Naive thymus-derived CD8-positive, alpha-beta T cell (primary cell): ENCODE measurements at places on chromosomes 3 and 15. TPM values are rescaled to one million over a fixed set of nuclear protein-coding genes. Genes with fewer than 3 reads are reported as not detected.

- no peak overlapping the region for H3K4me3 ChIP-seq
- H3K36me3 ChIP-seq: no peaks in the 10 kb centered on the region
- H3K4me1 ChIP-seq: no peaks in the 10 kb centered on the region
These were observed 89.0 kb upstream of the PFN2 start for GRCh38 chr3:150059729-150060128.

- H3K27me3 ChIP-seq: no peaks in the 10 kb centered on the region
- H3K27ac ChIP-seq: no peak overlapping the region
- no peaks in the 10 kb centered on the region for H3K4me1 ChIP-seq
- no peak for DNase-seq
- H3K36me3 ChIP-seq: no peaks in the 10 kb centered on the region
These were observed 426.1 kb downstream of the IL5RA start for GRCh38 chr3:2684046-2684445.

DNA sequence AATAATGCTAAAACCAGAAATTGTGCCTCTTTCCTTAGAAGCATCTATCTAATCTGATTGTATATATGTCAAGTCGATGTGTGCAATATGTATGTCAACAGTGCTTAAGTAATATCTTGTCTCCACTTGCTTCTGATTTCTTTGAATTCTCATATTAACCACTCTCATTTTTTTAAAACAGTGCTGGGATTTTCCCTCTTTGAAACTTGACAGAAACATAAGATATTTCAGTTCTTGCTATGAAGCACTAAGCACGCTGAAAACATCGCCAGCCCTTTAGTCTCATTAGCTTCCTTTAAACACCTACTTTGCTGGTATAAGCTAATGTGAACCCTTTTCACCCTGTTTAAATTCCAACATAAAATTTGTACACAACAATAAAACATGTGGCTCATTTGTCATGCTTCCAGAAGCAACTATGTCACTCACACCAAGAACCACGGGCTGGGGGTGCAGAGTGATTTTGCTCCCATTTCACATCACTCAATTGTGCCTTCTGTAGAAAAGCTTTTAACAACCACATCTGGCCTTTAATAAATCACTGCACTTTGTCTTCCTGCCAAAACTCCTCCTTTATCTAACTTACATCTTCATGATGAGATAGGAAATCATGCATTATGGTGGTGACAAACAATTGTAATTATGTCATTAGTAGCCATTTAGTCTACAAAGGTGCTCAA lies 185.2 kb downstream of the FOXP1 start:
- peak; percentile 43 for DNase-seq
- no peaks in the 10 kb centered on the region for H3K27me3 ChIP-seq
- H3K36me3 ChIP-seq: peaks cover 15% of the 10 kb centered on the region
- H3K27ac ChIP-seq: peak overlapping the region; percentile 91
- peaks cover 86% of the 10 kb centered on the region for H3K4me1 ChIP-seq
- peak overlapping the region; percentile 45 for H3K4me3 ChIP-seq

The RYR3 gene
- total RNA-seq: not detected

The ACAD9 gene
- 61.3 TPM for total RNA-seq
